ENCODE measurements at places on chromosomes 11 and 22. TPM values are rescaled to one million over a fixed set of nuclear protein-coding genes. Genes with fewer than 3 reads are reported as not detected.

The ACTN3 gene
- polyA plus RNA-seq, result not detected

The OR52I1 gene
- not detected for polyA plus RNA-seq

The WNT7B gene
- 1.5 TPM for polyA plus RNA-seq

The CD3G gene
- not detected for polyA plus RNA-seq

The APOBEC3B gene
- 3.4 TPM for polyA plus RNA-seq

The KRTAP5-1 gene
- polyA plus RNA-seq, result not detected

The PHOX2A gene
- polyA plus RNA-seq, result not detected

The MUC2 gene
- polyA plus RNA-seq, result not detected

The MS4A4E gene
- polyA plus RNA-seq, result not detected

The CCDC116 gene
- 0.03 TPM for polyA plus RNA-seq

The CCDC87 gene
- 0.09 TPM for polyA plus RNA-seq

The OR51E2 gene
- polyA plus RNA-seq, result not detected

The RHOD gene
- polyA plus RNA-seq, result 113 TPM

The OR2AG1 gene
- not detected for polyA plus RNA-seq

The TMPRSS5 gene
- 0.06 TPM for polyA plus RNA-seq

The TYR gene
- polyA plus RNA-seq, result 0.03 TPM

The OR51B4 gene
- polyA plus RNA-seq, result not detected

The OR5L2 gene
- not detected for polyA plus RNA-seq

The CDC42EP1 gene
- 18.4 TPM for polyA plus RNA-seq

The MRPL21 gene
- polyA plus RNA-seq, result 115 TPM
